ENCODE measurements at places on chromosomes 5 and 9.

DNA sequence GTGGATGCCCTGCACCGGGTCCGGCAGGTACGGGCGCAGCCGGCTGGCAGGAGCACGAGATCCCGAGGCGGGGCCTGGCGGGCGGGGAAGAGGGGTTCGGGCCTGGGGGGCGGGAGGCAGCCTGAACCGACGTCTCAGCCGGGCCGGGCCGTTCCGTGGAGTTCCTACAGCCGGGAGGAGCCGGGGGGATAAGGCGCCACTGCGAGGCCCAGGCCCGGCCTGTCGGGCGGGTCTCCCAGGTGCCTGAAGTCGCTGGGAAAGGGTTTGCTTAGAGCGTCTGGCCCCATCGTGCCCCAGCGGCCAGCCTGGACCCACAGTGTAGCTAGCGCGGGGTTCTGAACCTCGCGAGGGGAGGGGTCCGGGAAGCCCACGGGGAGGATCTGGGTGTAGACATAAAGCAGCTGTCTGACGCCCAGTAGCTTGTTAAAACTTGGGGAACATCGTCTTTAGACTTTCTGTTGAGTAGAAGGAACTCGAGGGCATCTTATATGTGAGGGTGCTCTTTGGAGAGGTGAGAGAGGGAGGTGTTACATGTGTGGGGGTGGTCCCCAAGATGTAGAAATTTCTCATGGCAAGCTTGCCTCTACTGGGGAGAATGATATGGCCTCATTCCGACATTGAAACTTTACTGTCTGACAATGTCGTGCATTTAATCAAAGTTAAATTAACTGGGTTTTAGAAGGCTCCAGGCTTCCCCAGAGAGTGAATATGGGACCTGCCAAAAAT lies 524 bp downstream of the FUBP3 start:
- no peak for DNase-seq

DNA sequence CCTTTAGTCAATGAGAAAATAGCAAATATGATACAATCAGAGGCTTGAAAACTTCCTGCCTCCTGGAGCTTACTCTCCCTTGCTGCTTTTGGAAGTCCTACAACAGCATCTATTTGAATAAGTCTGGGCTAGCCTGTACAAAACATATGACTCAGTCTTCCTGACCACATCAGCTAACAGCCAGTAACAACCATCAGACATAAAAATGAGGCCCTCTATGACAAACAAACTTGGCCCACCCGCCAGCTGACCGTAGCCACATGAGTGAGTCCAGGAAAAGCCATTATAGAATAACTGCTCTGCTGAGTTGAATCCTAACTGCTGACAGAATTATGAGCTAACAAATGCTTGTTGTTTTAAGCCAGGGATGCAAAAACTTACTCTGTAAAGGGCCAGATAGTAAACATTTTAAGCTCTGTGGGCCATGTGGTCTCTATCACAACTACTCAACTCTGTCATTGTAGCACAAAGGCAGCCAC lies 347.6 kb downstream of the PTPRD start:
- no peak for DNase-seq

- DNase-seq: no peak
Measured at GRCh38 chr9:7405924-7406604, 393.5 kb downstream of the DMAC1 start.

DNA sequence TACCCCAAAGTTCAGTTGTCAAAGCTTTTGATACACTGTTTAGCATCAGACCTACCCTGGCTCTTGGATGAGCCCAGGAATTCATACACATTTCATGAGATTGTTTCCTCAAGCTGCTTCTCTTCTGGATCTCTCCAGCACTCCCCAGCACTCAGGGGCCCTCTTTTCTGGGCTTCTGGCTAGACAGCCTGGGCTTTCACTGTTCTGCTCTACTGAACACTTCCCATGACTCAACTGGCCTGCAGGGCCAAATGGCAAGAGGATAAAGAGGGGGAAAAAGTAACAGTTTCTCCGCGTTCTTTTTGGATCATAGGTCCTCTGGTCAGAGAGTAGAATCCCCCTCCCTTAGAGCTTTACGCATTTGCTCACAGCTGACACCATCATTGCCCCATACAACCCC lies 20.9 kb upstream of the LURAP1L start:
- DNase-seq: no peak

DNA sequence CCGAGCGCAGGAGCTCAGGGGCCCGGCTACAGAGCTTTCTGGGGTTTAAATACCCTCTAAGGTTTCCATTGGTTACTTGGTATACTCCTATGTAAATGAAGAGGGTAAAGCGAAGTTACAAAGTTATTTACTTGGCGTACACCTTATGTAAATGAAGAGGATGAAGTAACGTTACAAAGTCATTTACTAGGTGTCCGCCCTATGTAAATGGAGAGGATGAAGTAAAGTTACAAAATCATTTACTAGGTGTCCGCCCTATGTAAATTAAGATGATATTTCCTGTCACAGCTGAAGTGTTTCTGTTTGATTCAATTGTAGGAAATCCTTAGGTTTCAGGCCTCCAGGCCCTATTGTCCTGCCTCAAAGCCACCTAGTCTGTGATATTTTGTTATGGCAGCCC lies 358.2 kb downstream of the MTRR start:
- DNase-seq: no peak

- no peak for DNase-seq
Measured at GRCh38 chr9:4084435-4084818, 215.4 kb downstream of the GLIS3 start.

- no peak for DNase-seq
Measured at GRCh38 chr9:112997236-112997941, 14.6 kb downstream of the ZNF883 start.

GRCh38 chr9:134655586-134656333 lies 14.2 kb downstream of the COL5A1 start:
- no peak for DNase-seq

- no peak for DNase-seq
Measured at GRCh38 chr9:4126996-4127395, 172.9 kb downstream of the GLIS3 start.

GRCh38 chr9:110655754-110656641 lies 12.6 kb upstream of the MUSK start:
- DNase-seq: no peak

DNA sequence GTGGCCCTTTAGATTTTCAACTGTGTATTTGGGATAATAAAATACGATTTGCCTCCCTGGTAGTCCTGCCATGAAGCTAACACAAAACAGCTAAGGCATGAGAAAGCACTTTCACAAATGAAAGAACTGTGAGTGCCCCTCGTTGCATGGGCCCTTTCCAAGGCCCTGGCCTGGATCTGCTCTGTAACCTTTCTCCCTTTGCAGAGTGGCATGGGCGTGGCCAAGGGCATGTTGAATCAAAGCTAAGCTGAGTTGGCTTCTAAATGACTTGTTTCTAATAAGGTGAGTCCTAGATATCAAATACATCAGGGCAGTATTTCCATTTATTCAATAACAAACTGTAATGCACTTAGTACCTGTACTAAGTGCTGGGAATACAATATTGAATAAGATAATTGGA lies 78.7 kb upstream of the PTPN3 start:
- no peak for DNase-seq

DNA sequence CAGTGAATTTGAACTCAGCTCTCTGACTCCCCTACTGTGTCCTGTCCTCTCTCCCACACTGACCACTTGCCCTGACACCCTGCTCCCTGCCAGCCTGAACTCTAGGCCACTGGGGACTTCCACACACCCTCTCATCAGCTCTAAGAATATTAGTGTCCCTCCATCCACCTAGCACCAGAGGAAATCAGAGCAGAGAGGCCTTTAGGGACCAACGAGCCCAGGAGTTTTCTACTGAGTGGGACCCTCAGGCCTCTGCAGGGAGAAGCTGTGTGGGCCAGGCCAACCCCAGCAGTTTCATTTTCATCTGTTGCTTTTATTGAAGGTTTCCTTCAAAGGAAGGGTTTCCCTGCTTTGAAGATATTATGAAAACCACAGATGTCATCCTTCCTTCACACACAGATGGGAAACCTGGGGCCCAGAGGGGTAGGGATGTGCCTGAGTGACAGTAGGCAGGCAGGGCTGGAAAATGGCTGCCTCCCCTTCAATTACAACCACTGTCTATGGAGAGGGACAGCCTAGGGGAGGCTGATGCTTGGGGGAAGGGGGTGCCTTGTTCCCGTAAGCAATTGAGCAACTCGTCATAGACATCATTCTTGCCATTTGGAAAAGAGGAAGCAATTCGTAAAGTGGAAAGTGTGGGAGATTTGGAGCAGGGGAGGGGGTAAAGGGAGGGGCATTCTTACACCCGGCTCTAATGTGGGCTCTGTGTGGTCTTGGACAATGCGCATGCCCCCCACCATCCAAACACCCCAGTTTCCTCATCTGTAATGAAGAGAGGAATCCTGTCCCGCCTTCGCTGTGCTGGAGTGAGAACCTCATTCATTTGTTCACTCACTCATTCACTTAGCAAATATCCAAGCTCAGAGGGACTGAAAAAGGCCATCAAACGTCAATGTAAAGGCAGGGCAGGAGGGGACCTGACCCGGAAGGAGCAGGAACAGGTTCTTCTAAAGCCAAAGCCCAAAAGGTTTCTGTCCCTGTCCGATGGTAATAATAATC lies 3.9 kb downstream of the GLIPR2 start:
- no peak for DNase-seq

GRCh38 chr9:72205513-72205912 lies 56.3 kb downstream of the GDA start:
- no peak for DNase-seq

DNA sequence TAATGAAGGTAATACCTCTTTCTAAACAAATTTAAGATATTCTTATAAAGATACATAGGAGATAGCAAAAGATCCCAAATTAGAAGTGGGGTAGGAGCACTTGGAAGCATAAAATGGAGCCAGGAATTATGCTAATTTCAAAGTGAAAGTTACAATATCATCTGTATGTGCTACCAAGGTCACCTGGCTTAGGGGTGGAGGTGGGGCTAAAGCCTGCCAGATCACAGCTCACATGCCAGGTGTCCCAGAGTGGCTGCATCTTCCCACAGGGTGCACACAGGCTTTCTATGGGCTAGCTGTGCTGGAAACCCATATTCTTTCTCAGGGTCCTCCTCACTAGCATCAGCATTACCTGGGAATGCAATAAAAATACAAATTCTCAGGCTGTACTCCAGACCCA lies 118.2 kb upstream of the TXNDC8 start:
- no peak for DNase-seq

DNA sequence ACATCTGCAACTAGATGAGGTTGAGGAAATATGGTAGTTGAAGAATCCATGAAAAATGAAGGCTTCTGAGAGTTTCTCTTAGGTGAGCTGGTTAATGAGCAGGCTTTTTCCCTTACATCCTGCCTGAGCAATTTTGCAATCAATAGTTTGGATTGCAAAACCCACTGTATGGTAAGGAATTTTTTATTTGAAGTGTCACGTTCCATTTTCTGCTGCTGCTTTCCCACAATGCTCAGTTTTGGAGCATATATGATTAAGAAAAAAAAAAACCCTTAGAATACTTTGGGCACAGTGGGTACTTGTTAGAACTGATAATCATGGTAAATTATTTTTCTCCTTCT lies 144.2 kb downstream of the PCSK1 start:
- DNase-seq: no peak

GRCh38 chr5:141272906-141273305 lies 27.7 kb downstream of the PCDHB15 start:
- no peak for DNase-seq

DNA sequence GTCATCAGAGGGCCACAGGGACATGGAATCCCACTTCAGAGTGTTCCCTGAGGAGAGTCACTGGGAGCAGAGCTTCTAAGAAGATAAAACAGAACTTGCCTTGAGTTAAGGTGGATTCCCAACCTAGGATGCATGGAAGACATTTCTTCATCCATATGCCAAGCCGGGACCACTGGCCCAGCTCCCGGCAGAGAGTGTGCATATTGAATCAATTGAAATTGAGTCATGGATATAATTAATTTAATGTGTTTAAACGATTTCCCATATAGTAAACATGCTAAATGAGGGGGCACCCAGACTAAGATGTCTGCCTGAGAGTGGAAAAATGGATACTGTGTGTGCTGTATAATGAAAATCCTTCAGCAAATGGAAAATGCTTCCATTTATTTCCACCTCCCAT lies 194.4 kb upstream of the TBC1D2 start:
- no peak for DNase-seq

DNA sequence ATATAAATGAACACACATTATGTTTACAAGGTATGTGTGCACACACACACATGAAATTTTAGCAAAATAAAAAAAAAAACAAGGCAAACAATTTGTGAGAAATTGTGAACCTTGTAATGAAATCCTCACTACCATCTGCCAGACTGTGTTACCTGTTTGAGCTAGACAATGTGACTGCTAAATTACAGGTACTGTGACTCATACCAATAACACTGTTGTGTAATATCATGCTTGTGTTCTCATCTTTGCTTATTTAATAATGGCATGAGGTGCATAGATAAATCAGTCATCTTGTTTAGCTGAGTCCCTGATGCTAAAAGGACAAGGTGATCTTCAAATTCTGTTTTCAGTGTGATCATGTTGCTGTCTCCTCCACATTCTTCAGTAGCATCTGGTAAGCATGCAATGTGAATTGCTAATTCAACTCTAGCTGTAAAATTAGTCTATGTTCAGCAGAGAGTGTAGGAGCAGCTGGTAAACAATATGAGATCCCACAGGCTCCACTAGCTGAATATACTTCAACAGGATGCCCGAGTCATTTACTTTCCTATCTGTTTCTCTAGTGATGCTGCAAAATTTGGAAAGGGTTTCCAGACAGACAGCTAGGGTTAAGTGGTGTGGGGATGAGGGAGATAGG lies 966.3 kb upstream of the C9orf72 start:
- no peak for DNase-seq

GRCh38 chr5:112906637-112907036 lies 15.4 kb downstream of the REEP5 start:
- DNase-seq: no peak

GRCh38 chr5:81070571-81071255 lies 110.5 kb downstream of the RASGRF2 start:
- no peak for DNase-seq

DNA sequence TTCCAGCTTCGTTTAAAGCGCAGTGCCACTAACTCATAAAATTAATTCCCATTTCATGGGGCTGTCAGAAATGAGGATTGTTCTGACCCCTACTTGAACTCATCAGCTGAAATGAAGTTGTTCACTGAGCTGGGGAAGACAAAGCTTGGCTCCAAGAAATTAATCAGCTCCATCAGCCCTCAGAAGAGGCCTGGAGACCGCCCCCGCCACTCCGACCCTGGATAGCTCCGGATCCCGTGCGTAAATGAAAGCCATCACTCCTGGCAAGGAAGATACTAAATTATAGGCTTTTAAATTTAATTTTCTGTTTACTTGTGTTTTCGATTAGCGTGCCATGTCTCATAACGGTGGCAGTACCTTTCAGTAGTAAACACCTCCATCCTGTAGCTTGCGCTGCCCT lies 142.8 kb upstream of the IRX2 start:
- no peak for DNase-seq

Data from activated CD4-positive, alpha-beta T cell treated with anti-CD3 and anti-CD28 coated beads, Interleukin-2, amount 50 U/mL, for 1 hour (primary cell).